ENCODE measurements at places on chromosomes 12 and 14. TPM values are rescaled to one million over a fixed set of nuclear protein-coding genes. Genes with fewer than 3 reads are reported as not detected.
A peak's percentile ranks its signal among the peaks of the same experiment; 100 is the strongest.

GRCh38 chr12:94560431-94561221, 89.7 kb downstream of the TMCC3 start:
- no peak for DNase-seq

- no peak for DNase-seq
Observed at GRCh38 chr12:109693160-109693559, 20.5 kb upstream of the FAM222A start.

GRCh38 chr14:95189367-95190132, 32.2 kb upstream of the DICER1 start:
- no peak for DNase-seq

DNA sequence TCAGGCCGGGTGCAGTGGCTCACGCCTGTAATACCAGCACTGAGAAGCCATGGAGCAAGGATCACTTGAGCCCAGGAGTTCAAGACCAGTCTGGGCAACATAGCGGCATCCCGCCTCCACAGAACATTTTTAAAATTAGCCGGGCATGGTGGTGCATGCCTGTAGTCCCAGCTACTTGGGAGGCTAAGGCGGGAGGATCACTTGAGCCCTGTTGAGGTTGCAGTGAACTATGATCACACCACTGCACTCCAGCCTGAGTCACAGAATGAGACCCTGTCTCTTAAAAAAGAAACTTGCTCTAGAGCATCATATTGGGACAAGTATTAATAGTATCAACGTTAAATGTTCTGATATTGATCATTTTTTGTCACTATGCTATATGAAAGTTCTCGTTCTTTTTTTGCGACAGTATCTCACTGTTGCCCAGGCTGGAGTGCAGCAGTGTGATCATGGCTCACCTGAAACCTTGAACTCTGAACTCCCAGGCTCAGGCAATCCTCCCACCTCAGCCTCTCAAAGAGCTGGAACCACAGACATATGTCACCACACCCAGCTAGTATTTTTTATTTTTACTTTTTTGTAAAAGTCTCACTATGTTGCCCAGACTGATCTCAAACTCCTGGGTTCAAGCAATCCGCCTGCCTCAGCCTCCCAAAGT, 47.7 kb downstream of the CCDC85C start:
- no peak for DNase-seq

- DNase-seq = no peak
Observed at GRCh38 chr14:84610086-84610485, 919.9 kb upstream of the FLRT2 start.

DNA sequence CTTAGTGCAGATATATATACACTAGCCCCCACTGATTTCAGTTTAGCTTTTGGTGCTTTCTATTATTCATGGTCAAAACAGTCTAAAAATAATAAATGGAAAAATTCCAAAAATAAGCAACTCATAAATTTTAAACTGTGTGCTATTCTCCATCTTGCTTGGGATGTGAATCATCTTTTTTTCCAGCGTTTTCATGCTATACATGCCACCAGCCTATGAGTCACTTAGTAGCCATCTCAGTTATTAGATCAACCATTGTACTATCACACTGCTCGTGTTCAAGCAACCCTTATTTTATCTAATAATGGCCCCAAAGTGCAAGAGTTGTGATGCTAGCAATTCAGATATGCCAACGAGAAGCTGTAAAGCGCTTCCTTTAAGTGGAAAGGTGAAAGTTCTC, 73.9 kb upstream of the KRR1 start:
- DNase-seq = no peak

DNA sequence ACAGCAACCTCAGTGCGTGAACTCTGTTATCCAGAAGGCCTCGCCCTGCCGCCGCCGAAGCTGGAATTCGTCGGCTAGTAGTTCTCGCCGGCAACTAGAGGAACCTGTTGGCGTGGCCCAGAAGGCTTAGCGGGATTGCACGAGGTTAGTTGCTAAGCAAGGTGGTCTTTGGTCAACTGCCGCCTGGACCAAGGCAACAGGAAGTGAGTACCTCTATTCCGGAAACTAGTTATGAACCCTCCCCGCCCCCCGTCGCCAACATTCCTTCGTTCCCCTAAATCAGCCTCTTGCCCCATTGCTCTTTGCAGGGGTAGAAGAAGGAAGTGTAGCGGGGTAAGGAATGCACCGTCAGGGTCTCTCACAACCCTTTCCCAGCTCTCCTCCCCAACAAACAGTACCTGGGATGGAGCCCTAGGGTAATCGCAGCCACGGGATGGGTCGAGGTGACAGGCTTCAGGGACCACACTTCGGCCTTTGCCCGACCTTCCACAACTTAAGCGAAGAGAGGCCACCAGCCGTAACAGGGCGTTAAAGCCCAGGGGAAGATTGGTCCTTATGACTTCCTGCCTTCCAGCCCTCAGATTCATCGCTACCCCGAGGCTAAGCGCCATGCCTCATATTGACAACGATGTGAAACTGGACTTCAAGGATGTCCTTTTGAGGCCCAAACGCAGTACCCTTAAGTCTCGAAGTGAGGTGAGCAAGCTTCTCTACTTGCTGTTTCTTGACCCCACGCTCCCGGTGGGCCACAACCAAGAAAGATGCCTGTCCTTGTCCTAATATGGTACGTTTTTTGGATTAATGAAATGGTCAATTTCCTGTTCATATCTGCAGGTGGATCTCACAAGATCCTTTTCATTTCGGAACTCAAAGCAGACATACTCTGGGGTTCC, at the start of gene GMPR2:
Gene GMPR2, plus strand, starts transcription at position 285 of the 893 bp plus-strand sequence. Its CDS starts 325 bp downstream, at position 610.
- DNase-seq = no peak

- no peak for DNase-seq
Observed at GRCh38 chr14:68687746-68688145, 105.1 kb downstream of the ZFP36L1 start.

DNA sequence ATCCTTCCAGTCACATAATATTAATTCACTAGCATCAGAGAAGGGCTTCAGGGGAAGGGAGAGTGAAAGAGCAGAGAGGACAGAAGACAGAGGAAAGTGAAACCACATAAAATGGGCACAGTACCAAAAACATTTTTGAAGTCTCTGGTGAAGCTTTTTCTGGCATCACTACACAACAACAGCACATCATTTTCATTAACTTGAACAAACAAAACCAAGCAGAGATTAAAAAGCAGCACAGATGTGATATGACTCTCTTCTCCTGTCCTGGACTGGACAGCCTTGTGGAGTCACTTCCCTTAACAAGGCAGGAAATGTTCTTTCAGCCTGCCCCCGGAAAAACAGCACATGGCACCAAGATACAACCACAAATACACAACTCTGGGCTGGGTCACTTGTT, 112.0 kb downstream of the TSPAN8 start:
- DNase-seq = no peak

DNA sequence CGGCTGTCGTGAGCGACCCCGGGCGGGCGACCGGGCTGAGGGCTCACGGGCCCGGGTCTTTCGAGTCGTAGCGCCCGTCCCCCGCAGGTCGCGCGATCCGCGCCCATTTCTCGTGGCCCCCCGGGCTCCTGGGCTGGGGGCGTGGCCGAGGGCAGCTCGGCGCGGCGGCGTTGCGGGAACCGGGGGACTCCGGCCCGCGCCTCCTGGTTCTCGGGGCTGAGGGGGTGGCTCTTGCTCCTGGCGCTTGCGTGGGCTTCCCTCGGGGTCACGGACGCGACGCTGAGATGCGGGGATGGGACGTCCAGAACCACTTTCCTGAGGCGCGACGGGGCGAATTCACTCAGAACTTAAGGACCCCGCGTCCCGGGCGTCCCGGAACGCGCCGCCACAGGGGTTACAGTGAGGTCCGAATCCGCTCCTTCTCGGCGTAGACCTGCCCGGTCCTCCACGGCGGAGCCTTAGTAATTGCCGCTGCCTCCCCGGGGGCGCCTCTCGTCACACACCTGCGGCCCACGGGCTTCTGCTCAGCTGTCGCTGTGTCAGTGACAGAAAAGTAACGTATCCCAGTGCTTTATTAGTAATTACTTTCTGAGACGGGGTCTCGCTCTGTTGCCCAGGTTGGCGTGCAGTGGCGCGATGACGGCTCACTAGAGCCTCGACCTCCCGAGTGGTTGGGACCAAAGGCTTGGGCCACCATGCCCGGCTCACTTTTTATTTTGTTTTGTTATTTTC, 606 bp downstream of the EP400 start:
- no peak for DNase-seq

- peak; percentile 87 for DNase-seq
Observed at GRCh38 chr12:52524241-52524897, 4.2 kb upstream of the KRT5 start.

DNA sequence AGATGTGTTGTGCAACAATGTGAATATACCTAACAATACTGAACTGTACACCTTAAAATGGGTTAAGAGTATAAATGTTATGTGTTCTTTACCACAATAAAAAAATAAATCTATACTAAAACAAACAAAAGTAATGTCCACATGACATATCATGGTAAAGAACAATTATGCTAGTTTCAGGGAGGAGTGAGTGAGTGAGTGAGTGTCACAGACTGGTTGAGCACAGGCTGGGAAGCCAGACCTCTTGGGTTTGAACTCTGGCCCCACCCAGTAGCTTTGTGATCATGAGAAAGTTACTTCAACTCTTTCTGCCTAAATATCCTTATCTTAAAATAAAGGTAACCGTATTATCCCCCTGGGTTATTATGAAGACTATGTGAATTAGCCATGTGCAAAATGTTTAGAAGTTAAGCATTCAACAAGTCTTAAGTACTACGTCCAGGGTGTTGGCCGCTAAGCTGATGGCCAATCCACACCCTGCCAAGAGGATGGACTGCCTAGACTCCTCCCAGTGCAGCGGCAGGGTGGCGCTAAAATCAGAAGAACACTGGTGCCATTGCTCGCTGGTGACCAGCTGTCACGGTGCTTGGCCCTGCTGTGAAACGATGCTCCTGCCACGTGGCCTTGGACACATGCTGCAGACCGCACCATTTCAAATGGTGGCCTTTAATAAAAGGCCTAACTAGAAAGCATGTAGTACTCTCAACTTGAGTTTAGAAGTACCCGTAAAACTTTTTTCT, 7.3 kb downstream of the SLC2A13 start:
- DNase-seq = no peak

- no peak for DNase-seq
Observed at GRCh38 chr14:102914474-102915291, 7.8 kb upstream of the AMN start.

DNA sequence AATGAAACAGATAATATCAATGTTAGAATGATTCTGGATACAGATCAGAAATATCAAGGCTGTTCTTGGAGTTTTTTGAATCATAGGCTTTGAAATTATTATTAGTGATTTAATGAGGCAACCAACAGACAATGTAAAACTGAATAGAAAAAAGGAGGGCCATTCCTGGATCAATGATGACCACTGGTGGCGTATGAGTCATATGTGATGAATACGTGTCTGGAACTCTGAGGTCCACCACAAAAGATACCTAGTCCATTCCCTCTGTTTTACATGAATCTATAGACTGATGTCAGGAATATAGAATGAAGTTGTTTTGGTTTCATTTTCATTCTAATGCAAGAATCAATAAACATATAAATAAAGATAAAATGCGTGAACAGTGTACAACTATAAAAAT, 78.3 kb upstream of the RTL1 start:
- no peak for DNase-seq

DNA sequence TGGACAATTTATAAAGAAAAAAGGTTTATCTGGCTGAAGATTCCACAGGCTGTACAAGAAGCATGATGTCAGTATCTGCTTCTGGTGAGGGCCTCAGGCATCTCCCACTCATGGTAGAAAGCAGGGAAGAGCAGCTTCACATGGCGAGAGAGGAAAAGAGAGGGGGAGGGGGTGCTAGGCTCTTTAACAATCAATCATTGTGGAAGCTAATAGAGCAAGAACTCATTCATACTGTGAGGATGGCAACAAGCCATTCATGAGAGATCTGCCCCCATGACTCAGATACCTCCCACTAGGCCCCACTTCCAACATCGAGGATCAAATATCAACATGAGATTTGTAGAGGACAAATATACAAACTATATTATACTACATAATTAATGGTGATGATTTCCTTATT, 361.9 kb upstream of the FAR2 start:
- no peak for DNase-seq

DNA sequence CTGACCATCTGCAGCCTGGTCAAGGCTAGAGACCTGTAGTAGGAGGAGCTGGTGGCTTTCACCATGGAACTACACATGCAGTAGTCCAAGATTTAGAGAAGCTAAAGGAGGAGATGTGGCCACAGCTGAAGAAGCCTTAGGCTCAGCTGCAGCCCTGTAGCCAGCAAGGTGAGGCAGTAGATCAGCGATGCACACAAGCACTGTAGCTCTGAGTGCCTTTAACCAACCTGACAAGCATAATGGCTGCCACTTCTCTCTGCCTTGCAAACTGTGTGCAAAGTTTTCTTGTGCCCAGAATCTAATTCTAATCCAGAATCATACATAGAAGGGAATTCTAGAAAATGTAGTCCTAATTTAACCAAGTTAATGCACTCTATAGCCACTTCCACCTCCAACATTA, 159.0 kb upstream of the ARID2 start:
- no peak for DNase-seq

DNA sequence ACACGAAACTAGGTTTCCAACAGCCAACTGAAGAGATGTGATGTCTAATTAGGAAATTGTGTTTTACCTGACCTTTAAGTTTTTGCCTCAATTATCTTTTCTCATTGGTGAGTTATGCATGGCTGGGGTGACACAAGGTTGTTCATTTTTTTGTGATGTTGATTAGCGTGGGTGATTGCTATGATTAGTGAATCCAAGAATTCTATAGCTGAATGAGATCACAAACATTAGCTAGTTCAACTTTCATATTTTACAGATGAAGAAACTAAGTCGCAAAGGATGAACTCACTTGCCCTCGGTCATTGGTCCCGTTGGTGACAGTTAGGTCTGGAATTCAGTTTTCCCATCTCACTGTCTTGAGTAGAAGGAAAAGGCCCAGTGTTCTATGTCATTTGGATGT, 32.6 kb upstream of the LMNTD1 start:
- DNase-seq = no peak

DNA sequence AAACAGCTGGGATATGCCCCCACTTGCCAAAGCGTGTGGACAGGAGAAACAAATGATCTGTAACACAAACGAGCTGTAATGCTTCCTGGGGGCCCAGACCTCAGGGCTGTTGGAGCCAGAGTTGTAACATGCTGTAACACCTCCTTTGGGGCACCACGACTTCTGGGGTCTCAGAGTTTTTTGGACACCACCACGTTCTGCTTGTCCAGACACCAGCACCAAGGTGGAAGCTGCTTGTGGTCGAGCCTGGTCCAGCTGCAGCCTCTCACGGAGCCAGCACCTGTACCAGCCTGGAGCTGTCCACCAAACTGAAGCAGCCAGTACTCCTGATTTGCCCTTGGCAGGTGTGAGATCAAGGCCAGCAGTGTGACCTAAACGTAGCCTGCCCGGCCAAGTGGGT, 879.4 kb downstream of the SLC6A15 start:
- no peak for DNase-seq

DNA sequence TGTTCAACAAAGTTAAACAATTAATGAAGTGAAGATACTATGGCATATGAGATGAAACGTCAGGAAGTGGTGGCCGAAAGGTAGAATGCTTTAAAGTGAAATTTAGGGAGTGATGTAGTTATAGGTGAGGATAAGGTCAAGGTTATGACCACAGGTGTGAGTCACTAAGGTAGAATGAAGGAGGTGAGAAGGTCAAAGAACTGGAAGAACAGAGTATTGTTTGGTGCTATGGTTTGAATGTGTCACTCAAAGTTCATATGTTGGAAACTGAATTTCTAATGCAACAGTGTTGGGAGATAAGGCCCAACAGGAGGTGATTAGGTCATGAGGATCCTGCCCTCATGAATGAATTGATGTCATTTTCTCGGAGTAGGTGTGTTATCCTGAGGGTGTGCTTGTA, 293.6 kb downstream of the NELL2 start:
- no peak for DNase-seq

The RASSF9 gene
- 1.7 TPM for total RNA-seq

The RIMBP2 gene
- 0.25 TPM for total RNA-seq

The ACVRL1 gene
- total RNA-seq = 115 TPM

The MED6 gene
- 37.6 TPM for total RNA-seq

The BMAL2 gene
- total RNA-seq = 9.8 TPM

The COPS7A gene
- 35.4 TPM for total RNA-seq

The ZNF891 gene
- total RNA-seq = 3.4 TPM

The IL26 gene
- total RNA-seq = not detected
